ENCODE measurements at places on chromosomes 5 and 9.

GRCh38 chr9:99773468-99774138 lies 48.1 kb upstream of the NR4A3 start:
- DNase-seq: no peak

- peak; percentile 91 for DNase-seq
These were observed at the start of gene NIM1K for GRCh38 chr5:43191740-43192557. Gene NIM1K (plus strand): TSS chr5:43192225. CDS start chr5:43245776, 53,551 bp downstream.

GRCh38 chr5:66628561-66628960 lies 32.4 kb downstream of the MAST4 start:
- no peak for DNase-seq

DNA sequence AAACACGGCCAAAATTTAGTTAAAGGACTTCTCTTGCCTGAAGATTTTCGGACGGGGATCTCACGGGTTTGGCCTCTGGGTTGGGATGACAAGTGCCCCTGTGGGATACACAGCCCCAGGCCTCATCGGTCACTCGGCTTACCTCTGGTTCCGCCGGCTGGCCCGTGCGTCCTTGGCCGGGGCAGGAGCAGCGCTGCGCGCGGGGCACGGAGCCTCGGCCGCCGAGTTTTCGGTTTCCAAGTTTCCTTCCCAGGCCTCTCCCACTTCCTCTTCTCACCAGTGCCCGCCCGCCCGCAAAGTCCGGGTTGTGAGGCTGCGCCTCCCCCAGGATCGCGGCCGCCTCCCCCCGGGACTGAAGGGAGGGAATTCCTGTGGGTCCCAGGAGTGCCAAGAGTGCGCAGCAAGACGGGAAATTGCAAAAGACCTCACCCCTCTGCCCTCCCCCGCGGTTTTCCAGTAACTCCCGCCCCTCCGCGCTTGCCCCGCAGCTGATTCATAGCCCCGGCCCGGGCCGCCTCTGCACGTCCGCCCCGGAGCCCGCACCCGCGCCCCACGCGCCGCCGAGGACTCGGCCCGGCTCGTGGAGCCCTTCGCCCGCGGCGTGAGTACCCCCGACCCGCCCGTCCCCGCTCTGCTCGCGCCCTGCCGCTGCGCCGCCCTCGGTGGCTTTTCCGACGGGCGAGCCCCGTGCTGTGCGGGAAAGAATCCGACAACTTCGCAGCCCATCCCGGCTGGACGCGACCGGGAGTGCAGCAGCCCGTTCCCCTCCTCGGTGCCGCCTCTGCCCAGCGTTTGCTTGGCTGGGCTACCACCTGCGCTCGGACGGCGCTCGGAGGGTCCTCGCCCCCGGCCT lies at the start of gene OSMR:
Gene OSMR, plus strand, starts transcription at position 487 of the 853 bp plus-strand sequence. CDS start 23,033 bp downstream, outside the sequence.
- DNase-seq: peak; percentile 62

GRCh38 chr5:111119856-111120255 lies 27.7 kb downstream of the WDR36 start:
- no peak for DNase-seq

DNA sequence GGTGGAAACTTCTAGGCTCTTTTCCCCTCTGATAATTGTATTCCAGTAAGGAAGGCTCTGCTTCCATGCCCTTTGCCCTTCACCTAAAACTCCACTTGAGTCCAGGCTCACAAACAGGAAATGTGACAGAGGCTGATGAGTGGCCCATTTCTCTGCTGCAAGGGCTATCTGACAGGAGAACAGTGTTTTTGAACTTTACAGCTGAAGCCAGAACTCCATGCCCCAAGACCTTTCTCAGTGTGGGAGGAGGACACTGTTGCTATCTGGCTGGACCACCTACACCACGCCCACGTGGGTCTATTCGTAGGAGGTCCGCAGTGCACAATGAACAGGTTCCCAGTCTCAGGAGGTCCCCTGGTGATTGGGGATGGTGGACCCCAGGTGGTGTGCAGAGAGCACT lies 13.6 kb downstream of the GGTA1 start:
- no peak for DNase-seq

DNA sequence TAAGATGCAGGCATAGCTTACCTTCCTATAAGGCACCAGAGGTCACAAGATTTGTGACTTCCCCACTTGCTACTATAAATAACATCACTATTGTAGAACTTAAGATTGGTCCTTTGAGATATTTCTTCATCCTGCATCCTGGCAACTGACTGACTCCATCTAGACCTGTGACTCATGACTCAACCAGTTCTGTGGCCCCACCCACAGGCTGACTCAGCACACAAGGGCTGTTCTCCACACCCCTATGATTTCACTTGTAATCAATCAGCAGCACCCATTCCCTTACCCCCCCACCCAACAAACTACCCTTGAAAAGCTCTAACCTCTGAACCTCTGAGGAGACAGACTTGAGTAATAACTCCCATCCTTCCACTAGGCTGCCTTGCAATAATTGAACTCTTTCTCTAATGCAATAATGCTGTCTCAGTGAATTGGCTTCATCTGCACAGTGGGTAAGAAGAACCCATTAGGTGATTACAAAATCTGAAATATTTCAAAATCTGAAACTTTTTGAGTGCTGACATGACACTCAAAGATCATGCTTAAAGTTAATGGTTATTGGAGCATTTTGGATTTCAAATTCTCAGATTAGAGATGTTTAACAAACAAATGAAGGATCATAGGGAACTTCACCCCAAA lies 296.7 kb downstream of the ARL15 start:
- DNase-seq: no peak

DNA sequence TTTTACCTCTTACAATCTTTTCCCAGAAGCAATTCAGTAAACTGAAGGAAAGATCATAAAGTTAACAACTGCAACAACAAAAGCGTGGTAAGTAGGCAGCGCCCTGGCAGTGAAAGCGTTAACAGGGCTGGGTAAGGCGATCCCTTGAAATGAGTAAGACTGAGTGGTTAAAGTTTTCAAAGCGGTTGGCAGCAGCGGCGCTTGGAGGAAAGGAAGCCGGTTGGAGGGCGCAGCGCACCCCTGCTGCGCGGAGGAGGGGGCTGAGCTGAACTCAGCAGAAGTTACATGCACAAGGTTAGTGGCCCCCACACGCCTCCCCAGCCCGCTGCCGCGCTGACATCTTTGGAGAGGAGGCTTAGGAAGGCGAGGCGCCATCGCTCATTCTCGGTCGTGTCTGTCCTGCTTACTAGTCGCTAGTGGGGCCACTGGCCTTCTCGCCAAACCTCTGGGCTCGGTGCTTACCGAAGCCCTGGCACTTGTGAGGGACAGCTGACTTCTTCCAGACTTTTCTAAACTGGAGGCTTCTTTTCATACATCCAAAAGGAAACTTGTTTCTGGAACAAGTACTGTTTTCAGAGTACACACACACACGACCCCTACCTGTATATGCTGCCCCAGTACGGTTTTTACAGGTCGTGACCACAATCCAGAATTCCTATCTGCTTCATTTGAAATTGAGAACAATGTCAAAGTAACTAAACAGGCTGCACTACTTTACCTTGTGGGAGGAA lies at the start of gene SH3RF2:
Gene SH3RF2, plus strand, starts transcription at position 178 of the 731 bp plus-strand sequence. CDS start 1,351 bp downstream, outside the sequence.
- DNase-seq: no peak

- no peak for DNase-seq
These were observed 175.6 kb upstream of the TLE4 start for GRCh38 chr9:79396168-79396567.

DNA sequence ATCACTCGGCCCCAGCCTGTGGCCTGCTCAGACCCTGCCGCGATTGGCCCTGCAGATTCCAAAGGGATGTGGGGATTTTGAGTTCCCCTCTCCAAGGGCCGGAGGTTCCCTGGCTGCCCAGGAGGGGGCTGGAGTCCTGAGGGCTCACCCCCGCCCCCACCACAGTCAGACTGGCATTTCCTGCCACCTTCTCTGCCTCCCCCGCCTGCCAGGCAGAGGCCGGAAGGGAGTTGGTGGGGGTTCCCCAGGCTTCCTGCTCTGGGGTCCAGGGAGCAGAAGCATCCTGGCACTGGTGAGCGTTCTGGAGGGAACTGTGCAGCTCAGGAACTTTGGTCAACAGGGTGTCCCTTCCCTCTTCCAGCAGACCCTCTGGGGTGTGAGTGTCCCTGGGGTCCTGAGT lies 70.6 kb downstream of the RXRA start:
- DNase-seq: no peak

DNA sequence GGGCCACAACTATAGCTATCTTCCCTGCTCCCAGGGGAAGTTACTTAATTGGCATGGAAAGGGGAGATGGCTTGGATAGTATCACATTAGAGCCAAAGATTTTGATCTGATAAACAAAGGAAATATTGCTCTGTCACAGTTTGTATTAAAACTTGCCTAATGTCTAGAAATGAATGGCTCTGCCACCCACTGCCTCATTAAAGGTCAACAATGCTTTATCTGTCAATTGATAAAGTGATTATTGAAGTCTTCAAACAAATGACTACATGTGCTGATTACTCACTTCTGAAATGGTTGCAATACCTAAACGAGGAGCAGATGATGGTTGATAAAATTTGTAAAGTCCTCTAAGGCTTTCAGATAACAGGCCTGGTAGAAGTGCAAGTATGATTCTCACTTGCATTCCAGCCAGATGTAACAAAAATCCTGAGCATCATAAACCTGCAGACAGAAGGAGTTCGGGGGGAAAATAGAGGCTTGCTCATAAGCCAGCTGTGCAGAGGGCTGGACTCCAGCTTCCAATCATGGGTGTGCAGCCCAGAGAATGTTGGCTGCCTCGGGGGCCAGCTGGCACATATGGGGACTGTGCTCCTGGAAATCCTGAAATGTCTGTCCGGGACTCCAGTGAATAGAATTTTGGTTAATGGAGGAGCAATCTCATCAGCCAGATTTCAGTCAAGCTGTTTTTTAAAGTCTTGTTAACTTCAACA lies 200.5 kb upstream of the SLC27A6 start:
- DNase-seq: no peak

- no peak for DNase-seq
These were observed 140.1 kb downstream of the KDM4C start for GRCh38 chr9:6897898-6898302.

DNA sequence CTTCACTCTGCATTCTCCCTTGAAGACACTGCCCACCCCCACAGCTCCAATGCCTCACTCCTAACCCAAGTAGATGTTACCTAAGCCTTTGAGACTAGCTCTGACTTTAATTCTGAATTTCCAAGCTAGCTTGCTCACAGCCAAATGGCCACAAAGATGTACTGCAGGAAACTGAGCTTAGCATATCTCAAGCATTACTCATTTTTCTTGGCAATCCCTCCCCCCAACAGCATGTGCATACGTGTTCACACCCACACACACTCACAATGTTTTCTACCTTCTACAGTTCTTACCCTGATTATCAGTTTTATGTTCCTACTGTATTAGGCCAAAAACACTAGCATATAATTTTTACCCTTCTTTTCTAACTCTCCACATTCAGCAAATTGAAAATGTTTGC lies 13.7 kb upstream of the GRIA1 start:
- DNase-seq: no peak

Measured in SK-N-SH (cell line).